ENCODE measurements at places on chromosomes 3 and 15.

GRCh38 chr3:2851835-2852234 is 258.3 kb downstream of the IL5RA start:
- DNase-seq, result no peak

GRCh38 chr3:126552688-126553283 is 5.9 kb downstream of the C3orf22 start:
- DNase-seq, result peak; percentile 20

DNA sequence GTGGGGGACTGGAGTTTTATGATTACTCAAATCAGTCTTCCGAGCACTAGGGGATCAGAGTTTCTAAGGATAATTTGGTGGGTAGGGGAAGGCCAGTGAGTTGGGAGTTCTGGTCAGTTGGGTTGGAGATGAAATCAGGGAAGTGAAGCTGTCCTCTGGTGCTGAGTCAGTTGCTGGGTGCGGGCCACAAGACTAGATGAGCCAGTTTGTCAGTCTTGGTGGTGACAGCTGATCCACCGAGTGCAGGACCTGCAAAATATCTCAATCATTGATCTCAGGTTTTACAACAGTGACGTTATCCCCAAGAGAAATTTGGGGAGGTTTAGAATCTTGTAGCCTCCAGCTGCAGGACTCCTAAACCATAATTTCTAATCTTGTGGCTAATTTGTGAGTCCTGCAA is 249.4 kb downstream of the FAM43A start:
- DNase-seq, result no peak

DNA sequence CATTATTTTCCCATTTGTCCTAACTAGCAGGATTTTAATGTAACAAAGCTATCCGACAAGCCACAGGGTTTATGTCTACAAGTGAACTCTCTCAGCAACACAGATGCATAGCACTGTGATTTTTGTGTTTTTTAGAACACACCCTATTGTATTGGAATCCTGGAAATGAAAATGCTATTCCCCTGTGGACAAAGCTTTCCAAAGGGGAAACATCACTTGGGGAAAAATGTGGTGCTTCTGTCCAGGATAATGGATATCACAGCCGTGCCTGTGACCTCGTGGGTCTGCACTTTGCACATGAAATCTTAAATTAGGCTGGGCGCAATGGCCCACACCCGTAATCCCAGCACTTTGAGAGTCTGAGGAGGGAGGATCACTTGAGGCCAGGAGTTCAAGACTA is 60.6 kb downstream of the EFCAB12 start:
- DNase-seq, result no peak

GRCh38 chr15:58381697-58382096 is 50.1 kb upstream of the LIPC start:
- DNase-seq, result no peak

DNA sequence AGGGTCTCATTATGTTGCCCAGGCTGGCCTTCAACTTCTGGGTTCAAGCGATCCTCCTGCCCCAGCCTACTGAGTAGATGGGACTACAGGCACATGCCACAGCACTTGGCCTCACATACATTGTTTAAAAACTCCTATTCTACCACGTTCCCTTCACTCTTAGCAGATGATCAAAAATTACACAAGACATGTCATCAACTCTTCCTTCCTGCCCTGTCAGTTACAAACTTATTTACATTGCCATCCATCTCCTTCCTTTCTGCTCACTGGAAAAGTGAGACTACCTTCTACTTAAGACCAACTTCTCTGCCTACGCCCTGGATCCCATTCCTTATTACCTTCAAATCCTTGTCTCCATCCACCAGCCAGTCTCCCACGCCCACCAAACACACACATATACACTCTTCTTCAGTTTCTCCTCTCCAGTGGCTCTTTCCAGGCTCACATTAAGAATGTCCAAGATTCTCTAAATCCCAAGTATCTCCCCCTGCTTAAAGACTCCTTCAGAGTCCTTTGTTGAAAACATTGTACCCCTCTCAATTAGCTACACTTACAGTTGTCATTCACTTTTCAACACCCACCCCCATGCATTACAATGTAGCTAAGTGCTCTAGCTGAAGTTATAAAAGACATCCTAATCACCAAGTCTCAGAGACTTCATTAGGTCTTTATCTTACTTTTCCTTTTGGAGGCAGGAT is 4.3 kb downstream of the PEAK1 start:
- no peak for DNase-seq

DNA sequence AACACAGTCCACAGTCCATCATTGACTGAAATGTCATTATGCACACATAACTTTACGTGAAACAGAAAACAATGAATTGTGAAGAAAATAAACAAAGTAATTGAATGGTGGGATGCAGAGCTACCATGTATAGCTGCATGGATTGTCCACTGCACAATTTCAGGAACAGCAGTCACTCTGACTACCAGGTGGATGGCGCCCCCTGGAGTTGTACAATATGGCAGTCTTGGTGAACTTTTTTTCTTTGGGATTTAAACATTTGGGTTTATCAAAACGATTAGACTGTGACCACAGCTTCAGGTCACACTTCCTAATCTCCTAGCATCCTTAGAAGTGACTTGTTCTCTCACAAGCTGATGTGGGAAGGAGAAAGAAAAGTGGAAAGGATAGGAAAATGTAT is 48.9 kb upstream of the TCF12 start:
- peak; percentile 56 for DNase-seq

- no peak for DNase-seq
Measured at GRCh38 chr15:38796589-38796988, 232.0 kb upstream of the RASGRP1 start.

- no peak for DNase-seq
Measured at GRCh38 chr3:98770261-98771039, 7.3 kb downstream of the ST3GAL6 start.

DNA sequence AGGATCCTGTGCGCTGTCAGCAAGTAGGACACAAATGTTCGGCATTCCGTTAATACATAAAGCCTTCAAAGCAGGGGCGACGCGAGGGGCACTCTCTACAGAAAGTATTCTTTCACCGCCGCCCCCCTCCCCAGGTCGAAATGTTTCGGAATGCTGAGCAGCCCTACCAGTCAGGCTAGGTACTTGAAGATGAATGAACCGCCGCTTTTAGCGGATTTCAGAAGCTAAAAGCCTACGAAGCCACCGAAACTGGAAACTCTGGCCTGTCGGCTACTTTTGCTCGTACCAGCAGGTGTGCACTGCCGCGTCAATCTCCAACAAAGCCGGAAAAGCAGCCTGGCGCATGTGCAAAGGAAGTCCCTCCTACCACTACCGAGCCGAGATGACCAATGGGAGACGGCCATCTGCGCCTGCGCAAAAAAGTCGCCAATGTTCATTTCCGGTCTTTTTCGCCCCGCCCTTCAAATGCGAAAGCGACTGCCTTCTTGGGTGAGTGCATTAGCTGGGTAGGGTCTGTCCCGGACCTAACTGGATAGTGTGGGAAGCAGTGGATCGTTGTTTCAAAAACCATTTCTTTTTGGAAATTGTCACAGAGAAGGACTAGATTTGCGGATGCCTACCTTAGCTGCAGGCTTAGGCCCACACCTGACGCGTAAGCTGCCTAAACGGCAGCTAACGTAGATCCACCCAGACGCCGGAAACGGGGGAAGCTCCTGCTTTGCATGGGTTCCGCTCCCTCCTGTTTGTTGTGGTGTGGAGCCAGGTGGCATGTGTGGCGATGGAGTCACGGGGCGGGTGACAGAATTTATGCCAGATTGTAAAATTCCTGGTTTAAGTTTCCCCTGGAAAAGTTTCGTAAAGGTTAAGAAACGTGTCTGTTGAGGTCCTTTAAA is at the start of gene WDR5B:
Gene WDR5B (minus strand): TSS at position 301 of the 893 bp plus-strand sequence. CDS start 534 bp downstream, outside the sequence.
- DNase-seq, result peak; percentile 89

DNA sequence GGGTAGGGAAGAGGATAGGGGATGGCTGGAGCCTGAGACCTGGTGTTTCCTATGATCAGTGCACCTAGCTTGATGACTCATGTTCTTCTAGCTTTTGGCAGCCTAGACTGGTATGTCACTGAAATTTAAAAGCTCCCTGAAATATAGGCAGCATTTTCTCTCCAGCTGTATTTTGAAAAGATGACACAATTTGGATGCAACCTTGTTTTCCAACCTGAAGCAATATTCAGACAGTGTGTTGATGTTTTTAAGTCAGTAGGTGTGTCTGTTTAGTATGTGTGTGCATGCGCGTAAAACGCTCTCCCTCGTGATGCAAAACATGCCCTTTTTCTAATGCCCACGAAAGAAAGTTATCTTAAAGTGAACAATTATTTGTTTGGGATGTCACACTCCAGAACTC is 58.5 kb downstream of the RPL22L1 start:
- DNase-seq, result no peak

DNA sequence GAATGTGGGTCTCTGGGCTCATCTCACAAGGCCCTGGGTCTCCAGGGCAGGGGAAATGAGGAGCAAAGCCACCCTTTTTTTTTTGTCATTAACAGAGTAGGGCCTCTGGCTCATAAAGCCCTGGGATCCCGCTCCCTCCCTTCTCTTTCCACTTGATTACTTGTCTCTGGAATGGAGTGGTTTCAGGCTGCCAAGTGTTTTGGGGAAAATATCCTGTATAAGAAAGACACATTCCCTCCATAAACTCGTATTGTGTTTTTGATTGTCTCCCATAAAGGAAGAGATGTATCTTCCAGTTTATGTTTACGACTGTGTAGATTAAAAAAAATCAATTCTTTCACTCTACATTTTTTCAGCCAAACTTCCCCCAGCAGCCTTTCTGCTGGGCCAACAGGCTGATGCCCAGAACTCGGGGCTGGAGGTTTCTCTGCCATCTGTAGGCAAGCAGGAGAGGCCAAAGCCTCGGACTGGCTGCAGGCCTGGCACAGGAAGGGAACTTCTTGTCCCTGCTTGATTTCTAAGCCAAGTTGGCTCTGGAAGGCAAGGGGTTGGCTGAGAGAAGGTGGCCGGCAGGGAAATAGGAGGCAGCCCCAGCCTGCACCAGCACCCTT is 49.4 kb upstream of the INSYN1 start:
- DNase-seq, result no peak

DNA sequence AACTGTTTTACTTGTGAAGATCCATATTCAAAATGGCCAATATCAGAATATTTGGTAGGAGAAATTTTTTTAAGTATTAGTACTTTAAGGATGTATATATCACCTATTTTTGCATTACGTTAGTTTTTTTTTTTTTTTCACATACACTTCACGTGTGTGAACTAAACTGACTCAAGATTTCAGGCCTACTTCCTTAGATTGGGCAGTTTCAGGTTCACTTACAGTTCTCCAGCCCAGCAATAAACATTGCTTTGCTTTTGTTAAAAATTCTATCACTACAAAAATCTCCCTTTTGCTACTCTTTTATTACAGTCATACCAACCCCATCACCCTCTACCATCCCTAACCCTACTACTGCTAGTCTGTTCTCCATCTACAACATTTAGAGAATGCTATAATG is 183.6 kb downstream of the KCNH8 start:
- no peak for DNase-seq

- DNase-seq, result no peak
Measured at GRCh38 chr3:146715170-146715569, 110.0 kb upstream of the PLSCR5 start.

DNA sequence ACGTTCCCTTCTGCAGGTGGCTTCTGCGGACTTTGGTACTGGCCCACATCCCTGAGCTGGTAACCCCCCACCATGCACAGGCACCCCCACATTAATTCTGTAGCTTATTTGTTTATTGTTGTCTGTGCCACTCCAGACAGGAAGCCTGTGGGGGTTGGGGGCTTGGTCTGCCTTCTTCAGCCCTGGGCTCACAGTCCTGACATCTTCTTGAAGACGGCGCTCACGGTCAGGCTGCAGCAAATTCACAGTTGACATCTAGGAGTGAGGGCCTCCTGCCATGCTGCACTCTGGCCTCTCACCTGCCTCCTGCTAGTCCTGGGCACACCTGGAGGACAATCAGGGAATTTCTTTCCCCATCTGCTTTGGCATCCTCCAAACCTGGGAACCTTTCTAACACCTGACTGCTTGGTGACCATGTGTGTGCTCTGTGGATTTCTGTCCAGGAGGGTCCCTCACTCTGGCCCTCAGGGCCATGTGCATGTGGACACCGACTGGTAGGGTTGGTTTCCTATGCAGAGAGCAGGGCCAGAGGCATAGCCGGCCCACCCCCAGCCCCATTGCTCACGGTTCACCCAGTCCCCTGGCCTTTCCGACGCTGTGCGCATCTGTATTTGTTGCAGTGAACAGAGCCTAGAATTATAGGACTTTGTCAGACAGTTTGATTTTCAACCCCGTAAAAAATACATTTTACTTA is 68.8 kb downstream of the APBA2 start:
- no peak for DNase-seq
